Vagina (tissue), 2 donors: ENCODE measurements at places on chromosomes 6 and 20.

DNA sequence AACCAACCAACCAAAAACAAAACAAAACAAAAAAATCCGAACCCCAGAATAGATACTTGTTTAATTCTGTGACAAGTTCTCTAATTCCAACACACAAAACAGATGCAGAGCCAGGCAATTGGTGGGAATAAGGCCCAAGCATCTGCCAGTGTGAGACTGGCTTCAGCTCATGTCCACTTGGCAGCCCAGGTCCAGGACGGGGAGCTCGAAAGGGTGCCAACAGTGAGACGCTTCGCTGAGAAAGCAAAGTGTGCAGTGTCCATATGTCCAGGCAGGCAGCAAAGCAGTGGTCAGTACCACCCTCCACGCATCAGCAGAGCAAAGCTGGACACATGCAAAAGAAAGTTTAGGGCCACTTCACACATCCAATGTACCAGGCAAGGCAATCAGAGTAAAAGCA is 102.9 kb downstream of the RALGAPA2 start:
- DNase-seq: no peak

DNA sequence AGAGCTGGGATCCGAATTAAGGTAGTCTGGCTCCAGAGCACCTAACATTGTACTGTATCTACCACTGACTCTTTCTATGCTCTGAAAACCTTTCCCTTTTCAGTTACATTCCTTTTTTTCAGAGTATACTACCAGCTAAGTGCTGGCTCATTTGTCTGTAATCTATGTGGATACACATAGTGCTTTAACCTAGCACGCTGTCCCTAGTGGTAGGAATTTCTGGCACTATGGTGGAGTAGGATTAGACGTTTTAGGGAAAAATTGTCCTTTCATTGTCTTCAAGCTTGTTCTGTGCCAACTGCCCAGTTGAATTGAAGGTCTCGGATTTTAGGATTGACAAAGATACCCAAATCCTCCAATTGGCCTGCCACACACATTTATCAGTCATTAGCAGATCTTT is 259.1 kb upstream of the FERMT1 start:
- DNase-seq: no peak

- DNase-seq: no peak
Observed at GRCh38 chr6:112929641-112930040, 582.5 kb downstream of the RFPL4B start.

- no peak for DNase-seq
Observed at GRCh38 chr20:62367633-62368391, 700 bp upstream of the LAMA5 start.

DNA sequence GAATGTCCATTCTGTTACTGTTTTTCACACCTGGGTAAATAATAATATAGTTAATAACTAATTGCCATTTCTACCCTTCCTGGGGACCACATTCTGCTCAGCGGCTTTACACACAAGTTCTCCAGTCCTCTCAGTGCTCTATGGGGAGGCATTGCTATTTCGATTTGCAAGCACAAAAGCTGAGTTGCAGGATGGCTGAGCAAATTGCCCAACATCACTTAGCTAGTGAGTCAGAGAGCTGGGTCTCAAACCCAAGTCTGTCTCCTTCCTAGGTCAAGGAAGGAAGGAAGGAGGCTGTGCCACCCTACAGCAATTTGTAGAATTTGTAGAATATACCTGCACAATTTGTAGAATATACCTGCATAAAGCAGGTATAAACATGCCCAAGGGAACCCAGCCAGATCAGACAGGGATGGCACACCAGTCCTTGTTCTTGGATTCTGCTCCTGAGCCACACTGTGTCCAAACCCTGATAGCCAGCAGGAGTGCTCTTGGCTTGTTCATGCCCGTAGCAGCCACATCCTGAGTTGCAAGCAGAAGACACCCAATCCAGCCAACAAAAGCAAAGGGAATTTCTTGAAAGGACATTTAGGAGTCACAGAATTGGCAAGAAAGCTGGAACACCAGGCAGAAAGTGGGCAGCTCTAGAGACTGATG is 56.9 kb downstream of the LY86 start:
- DNase-seq: no peak

- DNase-seq: no peak
Observed at GRCh38 chr6:35008858-35009257, 119.8 kb downstream of the ANKS1A start.

DNA sequence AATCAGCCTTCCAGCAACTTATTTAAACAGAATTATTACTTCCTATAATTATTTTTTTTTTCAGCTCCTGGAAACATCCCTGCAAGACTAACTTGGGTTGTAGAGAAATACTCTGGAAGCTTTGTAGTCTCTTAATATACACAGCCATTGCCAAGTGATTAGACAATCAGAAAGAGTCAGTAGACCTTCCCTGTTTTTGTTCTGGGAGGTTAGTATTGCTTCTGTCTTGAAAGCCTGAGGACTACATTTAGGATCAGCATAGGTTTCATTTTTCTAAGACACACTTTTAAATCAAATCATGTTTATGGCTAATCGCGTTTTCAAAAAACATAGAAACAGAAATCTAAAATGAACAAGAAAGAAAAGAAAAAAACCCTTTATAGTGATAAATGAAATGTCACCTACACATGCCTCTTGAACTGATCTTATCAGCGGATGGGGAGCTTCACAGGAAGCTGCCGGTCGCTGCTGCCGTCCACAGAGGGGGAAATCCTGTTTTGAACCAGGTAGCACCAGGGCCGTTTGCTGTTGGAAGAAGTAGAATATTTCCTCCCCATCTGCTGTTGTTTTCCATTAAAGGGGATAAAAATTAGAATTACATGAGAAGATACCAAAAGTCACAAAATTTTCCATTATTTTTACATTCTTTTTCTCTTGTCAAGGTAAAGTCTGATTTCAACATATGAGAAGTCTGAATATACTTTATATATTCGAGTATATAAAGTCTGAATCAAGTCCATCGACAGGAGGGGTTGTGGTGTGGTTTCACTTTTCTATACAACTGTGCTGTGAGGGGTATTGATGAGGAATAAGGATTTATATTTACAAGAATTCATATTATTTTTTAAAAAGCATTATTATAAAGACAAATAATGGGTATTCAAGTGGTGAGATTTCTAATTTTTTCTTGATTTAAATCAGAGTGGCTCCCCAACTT is 94.6 kb downstream of the ARMC2 start:
- DNase-seq: no peak

DNA sequence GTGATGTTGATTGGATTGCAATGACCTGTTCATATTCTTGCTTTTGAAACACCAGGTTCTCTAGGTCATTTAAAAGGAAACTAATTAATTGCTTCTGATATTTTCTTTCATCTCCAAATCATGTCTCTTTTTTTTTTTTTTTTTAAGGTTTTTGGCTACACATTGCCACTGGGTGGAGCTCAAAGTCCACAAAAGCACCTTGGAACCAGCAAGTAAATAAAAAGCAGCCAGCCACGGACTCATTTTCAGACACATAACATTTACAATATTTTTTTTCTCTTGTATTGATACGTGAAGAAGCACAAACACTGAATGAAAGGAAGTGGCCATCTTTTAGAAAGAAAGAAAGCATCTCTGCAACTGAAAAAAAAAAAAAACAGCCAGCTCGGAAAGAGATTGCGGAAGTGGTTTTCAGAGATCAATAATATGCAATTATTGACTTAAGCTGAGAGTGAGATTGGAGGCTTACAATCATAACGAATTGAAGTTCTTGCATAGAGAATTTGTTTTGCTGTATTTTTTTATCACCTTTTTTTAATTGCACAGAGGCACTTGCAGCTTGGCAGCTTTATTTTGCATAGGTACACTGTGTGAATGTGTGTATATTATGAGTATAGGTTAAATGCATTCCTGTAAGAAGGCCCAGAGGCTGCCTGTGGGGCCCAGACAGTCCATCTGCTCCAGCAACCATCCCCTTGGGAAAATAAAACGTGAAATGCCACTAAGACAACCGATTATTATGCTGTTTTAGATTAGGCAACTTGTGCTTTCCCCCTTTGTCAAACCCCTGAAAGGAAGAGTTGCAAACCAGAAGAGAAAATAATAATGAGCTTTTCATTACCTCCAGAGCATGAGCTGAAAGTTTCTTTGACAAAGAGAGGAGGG is 28.2 kb downstream of the CGA start:
- no peak for DNase-seq

- no peak for DNase-seq
Observed at GRCh38 chr20:11128220-11128718, 454.5 kb upstream of the JAG1 start.

- DNase-seq: no peak
Observed at GRCh38 chr6:125662296-125662695, 87.1 kb upstream of the HEY2 start.

DNA sequence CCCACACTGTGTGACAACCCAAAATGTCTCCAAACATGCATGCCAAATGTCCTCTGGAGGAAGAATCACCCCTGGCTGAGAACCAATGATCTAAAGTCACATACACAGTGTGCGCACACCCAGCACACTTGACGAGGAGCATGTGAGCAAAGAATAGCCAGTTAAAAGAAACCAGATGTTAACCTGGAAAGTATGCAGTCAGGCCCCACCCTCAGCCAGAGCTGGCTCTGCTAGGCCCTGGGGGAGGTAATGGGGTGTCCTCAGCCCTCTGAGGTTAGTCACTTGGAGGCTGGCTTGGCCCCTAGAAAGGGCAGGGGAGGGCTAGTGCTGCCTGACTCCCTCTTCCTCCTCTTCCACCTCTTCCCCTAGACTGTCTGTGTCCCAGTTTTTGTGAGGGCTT is 15.2 kb upstream of the GUCA1A start:
- no peak for DNase-seq

DNA sequence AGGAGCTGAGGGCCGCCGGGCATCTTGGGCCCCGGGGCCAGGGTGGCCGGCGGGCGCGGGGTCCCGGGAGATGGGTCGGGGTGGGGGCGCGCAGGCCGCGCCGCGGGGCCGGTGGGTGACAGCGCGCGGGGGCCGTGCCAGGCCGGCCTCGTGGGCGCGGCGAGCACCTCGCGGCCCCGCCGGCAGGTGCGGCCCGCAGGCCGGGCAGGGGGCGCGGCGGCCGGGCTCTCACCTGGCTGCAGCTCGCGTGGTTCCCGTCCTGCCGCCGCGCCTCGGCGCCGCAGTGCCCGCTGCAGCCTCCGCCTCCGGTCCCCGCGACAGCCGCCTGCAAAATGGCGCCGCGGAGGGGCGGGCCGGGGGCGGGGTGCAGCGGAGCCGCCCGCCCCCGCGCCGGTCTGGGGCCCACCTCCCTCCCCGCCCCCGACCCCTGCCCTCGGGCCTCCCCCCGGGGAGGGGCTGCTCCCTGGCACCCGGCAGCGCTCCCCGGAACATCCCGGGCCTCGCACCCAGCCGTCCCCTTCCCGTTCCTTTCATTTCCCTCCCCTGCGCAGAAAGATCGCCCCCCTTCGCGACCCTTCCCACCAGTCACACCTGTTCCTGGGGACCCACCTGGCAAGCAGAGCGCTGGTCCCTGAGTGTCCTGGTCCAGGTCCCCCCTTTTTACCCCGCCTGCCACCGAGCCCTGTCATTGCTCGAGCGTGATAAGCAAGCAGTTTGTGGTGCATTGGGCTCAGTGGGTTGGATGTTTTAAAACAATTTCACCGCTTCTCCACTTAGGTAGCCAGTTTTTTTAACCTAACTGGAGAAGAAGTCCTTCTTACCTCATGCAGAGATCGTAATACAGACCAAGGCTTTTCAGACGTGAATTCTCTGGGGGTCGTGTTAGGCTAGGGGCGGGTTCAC is at the start of gene SLC23A2:
Gene SLC23A2, minus strand, starts transcription at position 337 of the 903 bp plus-strand sequence. CDS start 68,948 bp downstream, outside the sequence.
- no peak for DNase-seq

DNA sequence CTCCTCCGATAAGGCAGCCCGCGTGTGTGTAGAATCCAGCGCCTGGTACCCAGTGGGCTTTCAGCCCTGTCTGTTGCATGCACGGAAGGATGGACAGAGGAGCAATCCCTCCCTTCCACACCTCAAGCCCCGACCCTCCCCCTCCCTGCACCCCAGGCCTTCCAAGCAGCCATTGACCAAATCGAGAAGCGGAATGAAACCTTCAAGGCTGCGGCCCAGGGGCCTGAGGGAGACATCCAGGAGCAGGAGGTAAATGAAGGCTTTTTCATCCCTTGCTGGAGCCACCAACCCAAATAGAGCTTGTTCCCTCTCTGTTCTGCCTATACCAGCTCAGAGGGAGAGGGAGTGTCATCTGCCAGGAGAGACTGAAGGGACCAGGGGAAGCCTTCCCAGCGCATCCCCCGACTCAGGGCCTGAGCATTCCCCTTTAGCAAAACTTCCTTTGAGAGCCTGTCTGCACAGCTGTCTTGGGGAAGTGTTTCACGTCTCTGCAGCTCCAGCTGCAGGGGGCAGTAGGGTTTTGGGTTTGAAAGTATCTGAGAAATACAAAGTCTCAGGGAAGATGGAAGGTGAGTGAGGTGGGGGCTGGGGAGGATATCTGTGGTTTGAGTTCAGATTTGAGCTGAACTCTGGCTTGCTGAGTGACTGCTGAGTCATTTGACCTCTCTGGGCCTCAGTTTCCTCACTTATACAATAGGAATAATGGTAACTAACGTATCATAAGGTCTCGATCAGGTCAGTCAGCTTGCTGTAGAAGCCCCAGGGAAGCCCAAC is 16.1 kb downstream of the FGD2 start:
- DNase-seq: no peak

DNA sequence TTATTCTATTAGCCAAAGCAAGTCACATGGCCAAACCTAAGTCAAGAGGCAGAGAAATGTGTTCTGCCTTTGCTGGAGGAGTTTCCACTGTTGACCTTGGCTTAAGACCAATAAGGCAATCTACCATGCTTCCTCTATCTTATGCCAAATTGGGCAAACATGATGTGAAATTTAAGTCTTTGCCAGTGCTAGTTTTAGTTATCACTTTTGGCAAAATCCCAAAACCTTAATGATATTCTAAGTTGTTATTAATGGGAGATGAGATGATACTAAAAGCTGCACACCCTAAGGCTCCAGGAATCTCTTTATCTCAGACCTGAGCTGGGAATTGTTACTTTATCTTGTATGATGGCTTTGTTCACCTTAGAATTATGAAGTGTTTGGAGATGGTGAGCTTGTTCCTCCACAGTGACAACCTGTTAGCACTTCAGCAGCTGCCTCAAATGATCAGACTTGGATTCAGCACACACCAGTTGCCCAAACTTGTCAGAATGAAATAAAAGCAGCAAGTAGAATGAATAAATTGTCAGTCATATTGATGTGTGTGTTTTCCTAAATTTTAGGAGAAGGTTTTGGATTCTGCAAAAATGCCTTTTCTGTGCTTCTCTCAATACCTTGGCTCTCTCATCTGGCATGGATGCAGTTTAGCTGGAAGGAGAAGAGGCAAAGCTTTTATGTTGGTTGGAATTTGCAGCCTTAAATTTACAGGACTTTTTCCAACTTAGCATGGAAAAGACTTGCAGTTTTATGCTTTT is 49.3 kb downstream of the RIN2 start:
- no peak for DNase-seq

DNA sequence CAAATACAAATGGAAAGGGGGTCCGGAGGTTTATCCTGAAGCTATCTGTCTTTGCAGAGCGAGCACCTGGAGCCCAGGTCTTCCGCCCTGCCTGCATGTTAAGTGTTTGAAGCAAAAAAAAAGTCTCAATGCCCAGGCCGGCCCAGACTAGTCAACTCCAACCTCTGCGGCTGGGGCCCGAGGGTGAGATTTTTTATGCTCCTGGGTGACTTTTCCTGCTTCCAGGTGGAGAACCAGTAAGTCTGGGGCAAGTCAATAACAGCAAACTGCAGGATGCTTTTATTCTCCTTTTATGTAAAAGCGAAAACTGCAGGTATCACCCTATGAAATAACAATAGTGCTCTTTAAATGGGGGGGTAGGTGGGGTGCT is 2.0 kb upstream of the ZBP1 start:
- peak; percentile 83 for DNase-seq

GRCh38 chr6:38262609-38263008 is 377.1 kb downstream of the BTBD9 start:
- DNase-seq: no peak

- DNase-seq: no peak
Observed at GRCh38 chr20:36273414-36274180, 32.5 kb upstream of the DLGAP4 start.
